ENCODE measurements at places on chromosomes 1 and 21.

- DNase-seq = no peak
Measured at GRCh38 chr1:59814901-59815825, at the start of gene HOOK1. HOOK1 (plus strand) TSS chr1:59814949; CDS start chr1:59815118, 169 bp downstream.

DNA sequence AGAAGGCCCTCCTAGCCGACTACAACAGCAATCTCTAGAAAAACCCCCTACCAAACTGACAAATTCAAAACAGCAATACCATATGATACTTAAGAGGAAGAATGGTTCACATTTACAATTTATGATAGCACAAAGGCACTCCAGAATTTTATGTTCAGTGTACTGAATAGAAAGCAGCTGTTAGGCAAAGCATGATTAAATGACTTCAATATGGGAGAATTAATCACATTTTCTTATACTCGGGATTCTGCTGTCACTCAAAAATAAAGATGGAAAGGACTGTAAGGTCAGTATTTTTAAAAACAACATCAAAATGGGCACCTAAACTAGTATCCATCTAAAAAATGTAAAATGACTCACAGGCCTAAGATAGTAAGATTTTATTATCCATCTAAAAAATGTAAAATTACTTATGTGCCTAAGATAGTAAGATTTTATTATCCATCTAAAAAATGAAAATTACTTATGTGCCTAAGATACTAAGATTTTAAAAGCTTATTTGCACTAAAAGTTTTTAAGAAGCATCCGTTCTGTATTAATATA is 198.5 kb downstream of the SMYD3 start:
- DNase-seq = no peak

GRCh38 chr1:152926091-152926490 is 17.7 kb downstream of the IVL start:
- no peak for DNase-seq

DNA sequence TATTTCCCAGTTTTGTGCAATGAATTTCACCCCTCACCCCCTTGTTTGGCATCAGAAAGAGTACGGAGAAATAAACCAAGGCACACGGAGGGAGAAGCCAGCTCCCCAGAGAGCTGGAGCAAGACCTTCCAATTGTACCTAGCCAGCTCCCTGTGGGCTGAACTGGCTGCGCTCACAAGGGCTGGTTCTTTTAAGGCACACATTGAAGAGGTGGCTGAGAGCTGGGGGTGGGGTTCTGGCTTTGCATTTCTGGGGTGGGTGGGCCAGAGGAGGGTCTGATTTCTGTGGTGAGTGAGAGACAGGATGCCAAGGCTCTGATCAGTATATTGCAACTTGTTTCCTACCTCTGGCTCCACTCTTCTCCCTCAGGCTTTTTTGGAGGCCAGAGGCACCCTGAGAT is 39.5 kb upstream of the NFASC start:
- DNase-seq = no peak

DNA sequence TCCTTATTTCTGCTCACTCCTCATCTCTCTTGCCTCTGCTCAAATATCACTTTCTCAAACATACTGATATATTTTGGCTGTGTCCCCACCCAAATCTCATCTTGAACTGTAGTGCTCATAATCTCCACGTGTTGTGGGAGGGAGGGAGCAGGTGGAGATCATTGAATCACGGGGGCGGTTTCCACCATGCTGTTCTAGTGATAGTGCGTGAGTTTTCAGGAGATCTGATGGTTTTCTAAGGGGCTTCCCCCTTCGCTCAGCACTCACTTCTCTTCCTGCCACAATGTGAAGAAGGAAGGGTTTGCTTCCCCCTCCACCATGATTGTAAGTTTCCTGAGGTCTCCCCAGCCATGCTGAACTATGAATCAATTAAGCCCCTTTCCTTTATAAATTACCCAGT is 26.6 kb downstream of the ZBTB8OS start:
- no peak for DNase-seq

GRCh38 chr1:167665469-167665868 is 35.4 kb downstream of the RCSD1 start:
- DNase-seq = no peak

GRCh38 chr1:107896936-107897335 is 68.0 kb downstream of the VAV3 start:
- DNase-seq = no peak

DNA sequence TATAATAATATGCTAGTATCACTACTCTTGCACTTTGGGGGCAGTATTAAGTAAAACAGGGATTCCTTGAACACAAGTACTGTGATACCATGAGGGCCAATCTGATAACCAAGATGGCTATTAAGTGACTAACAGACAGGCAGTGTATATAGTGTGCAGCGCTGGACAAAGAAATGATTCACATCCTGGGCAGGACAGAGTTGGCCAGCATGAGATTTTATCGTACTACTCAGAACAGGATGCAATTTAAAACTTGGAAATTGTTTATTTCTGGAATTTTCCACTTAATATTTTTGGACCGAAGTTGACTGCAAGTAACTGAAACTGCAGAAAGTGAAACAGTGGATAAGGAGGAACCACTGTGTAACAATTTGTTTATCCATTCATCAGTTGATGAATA is 74.6 kb downstream of the DNTTIP2 start:
- DNase-seq = peak; percentile 83

- no peak for DNase-seq
Measured at GRCh38 chr1:211511947-211512346, 20.0 kb upstream of the RD3 start.

DNA sequence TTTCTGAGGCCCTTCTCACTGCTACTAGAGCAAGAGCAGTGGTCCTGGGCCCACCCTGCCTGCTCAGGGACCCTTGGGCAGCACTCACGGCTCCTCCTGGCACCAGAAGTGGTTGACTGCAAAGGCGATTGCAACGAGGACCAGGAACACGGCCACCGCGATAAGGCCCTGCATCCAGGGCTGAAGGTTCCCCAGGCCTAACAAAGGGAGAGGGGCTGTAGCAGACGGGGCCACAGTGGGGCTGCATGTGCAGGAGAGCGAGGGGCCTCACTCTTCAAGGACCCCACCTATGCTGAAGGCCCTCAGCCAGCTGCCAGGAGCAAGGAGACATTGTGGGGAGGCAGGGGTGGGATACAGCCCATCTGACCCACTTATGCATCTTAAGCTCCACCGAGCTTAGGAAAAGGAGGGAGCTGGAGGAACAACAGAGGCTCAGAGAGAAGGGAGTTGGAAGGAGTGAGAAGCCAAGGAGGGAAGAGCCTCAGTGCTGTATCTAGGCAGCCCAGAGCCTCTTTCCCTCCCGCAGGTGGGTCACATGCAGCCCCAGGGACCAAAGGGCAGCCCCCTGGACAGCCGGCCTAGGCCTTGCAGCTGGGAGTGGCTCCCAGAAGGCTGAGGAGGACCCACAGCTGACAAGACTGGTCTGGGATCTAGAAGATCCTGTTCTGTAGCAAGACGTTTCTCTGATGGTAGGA is 2.5 kb downstream of the PDZK1IP1 start:
- no peak for DNase-seq

Measured in HS-27A (cell line).